ENCODE measurements at places on chromosomes 4 and X. TPM values are rescaled to one million over a fixed set of nuclear protein-coding genes. Genes with fewer than 3 reads are reported as not detected.

DNA sequence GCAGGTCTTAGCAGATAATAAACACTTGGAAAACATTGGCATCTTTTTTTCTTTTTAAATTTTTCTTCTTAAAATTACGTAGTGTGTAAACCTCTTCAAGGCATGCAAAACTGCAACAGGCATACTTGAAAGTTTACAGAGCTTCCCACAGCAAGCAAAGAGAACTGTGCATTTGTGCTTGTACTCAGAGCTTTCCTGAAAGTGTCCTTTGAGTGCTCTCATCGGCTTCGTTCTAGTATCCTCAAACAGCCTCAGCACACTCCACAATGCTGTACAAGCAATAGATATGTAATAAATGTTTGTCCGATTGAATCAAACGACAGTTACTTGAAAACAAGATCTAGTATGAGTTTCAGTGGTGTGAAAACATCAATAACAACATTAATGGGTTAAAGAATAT, 227.5 kb downstream of the PAPSS1 start:
- H3K36me3 ChIP-seq: no peaks in the 10 kb centered on the region
- H3K27me3 ChIP-seq: no peaks in the 10 kb centered on the region
- H3K27ac ChIP-seq: no peak overlapping the region
- DNase-seq: no peak
- H3K4me1 ChIP-seq: no peaks in the 10 kb centered on the region
- no peak overlapping the region for H3K4me3 ChIP-seq

DNA sequence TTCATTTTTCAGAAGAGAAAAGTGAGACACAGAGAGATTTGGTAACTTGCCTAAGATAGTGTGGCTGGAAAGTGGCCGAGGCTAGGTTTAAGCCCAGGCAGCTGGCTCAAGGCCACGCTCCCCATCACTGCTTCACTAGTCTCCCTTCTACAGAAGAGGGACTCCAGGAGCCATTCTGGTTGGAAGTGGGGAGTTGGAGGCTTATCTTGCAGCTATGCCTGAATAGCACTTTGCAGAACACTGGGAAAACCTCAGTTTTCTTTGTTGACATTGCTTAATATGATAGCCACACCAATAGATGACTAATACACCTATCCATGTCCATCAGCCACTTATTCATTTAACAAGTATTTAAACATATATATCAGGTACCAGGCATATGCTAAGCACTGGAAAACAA, 18.5 kb downstream of the LRRC66 start:
- no peak for DNase-seq
- no peak overlapping the region for H3K4me3 ChIP-seq
- H3K4me1 ChIP-seq: no peaks in the 10 kb centered on the region
- no peak overlapping the region for H3K27ac ChIP-seq
- H3K27me3 ChIP-seq: no peaks in the 10 kb centered on the region

DNA sequence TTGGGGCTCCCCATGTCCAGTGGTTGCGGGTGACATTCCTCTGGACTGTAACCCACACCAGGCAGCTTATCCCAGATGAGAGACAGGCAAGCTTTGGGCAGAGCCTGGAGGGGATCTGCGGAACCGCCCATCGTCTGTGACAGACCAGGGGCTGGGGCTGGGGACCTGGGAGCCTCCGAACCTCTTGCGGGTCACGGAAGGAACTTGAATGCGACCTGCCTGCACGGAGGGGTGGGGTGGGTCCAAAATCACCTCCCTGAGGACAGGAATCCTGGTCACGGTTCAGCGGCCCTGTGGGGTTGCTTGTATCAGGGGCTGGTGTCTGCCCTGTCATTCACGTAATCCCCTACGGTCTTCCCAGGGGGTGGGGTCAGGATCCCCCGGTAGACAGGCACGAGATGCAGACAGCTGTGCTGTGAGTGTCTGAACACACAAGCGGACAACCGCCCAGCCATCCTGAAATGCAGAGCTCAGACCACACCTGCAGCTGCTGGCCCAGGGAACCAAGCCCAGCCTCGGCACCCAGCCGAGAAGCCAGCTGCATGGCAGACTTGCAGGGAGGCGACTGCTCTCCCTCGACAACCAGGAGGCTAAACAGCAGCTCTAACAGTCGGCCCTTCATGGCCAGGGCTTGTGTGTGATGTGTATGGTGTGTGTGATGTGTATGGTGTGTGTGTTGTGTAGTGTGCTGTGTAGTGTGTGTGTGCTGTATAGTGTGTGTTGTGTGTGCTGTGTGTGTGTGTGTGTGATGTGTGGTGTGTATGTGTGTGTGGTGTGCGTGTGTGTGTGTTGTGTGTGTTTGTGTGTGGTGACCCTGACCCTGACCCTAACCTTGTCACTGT, 105.9 kb upstream of the ADRA2C start:
- no peak overlapping the region for H3K4me3 ChIP-seq
- no peak for DNase-seq
- no peaks in the 10 kb centered on the region for H3K27me3 ChIP-seq
- H3K36me3 ChIP-seq: no peaks in the 10 kb centered on the region

DNA sequence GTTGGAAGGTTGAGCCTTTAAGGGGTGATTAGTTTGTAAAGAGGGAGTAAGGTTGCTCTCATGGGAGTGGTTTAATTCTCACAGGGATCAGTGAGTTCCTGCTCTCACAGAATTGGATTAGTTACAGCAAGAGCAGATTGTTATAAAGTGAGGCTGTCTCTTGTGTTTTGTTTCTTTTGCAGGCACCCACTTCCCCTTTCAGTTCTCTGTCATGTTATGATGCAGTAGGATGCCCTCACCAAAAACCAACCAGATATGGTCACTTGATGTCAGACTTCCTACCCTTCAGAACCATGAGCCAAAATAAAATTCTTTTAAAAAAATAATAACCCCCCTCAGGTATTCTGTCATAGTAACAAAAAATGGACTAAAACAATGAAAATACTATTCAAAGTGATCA, 19.9 kb upstream of the IGSF1 start:
- no peak overlapping the region for H3K4me3 ChIP-seq
- H3K27ac ChIP-seq: no peak overlapping the region
- no peaks in the 10 kb centered on the region for H3K4me1 ChIP-seq

- H3K27ac ChIP-seq: no peak overlapping the region
- no peaks in the 10 kb centered on the region for H3K4me1 ChIP-seq
- H3K4me3 ChIP-seq: no peak overlapping the region
- DNase-seq: no peak
- no peaks in the 10 kb centered on the region for H3K36me3 ChIP-seq
Measured at GRCh38 chr4:88448889-88449288, 8.0 kb upstream of the HERC5 start.

DNA sequence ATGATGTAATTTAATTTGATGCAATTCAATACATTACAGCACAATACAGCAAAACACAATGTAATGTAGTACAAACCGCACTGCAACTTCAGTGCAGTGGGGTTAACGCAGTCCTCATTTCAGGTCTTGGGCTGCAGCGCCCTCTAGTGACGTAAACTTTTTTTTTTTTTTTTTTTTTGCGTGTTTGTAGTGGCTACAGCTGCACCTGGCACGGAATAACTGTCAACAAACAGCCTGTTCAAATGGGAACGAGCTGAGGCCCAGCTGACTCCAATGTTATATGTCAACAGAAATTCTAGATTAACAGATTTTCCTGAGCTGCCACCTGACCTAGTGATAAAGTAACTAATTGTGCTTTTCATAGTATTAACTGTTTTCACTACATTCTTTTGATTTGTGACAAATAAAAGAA, 33.5 kb upstream of the RASSF6 start:
- no peak overlapping the region for H3K4me3 ChIP-seq
- DNase-seq: peak; percentile 41
- no peaks in the 10 kb centered on the region for H3K36me3 ChIP-seq
- H3K4me1 ChIP-seq: no peaks in the 10 kb centered on the region

DNA sequence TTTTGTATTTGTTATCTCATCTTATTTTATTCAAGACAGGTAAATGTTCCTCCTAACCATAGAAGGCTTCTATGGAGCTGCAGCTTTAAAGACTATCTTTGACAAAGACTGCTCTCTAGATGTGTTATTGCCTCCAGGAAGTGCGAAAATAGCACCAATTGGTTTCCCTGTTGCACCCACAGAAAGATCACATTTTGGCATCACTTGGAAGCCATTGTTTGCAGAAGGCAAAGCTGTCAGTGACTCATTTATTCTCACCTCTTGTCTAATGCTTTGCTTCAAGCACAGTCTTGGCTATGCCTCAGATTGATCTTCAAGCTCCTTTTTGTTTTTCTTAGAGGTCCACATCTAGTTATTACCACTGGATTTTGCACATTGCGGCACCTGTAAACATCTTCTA, 150.3 kb downstream of the PCDH7 start:
- DNase-seq: no peak
- H3K27ac ChIP-seq: no peak overlapping the region
- no peak overlapping the region for H3K4me3 ChIP-seq

- no peaks in the 10 kb centered on the region for H3K36me3 ChIP-seq
- no peak for DNase-seq
- H3K27ac ChIP-seq: no peak overlapping the region
- H3K27me3 ChIP-seq: no peaks in the 10 kb centered on the region
- H3K4me3 ChIP-seq: no peak overlapping the region
- H3K4me1 ChIP-seq: no peaks in the 10 kb centered on the region
Measured at GRCh38 chrX:32293962-32294700, 917.2 kb downstream of the DMD start.

- no peaks in the 10 kb centered on the region for H3K27me3 ChIP-seq
- no peaks in the 10 kb centered on the region for H3K36me3 ChIP-seq
- no peak overlapping the region for H3K4me3 ChIP-seq
- no peak overlapping the region for H3K27ac ChIP-seq
Measured at GRCh38 chr4:99518601-99519295, 7.9 kb downstream of the C4orf17 start.

GRCh38 chr4:110224142-110224541, 25.7 kb upstream of the ELOVL6 start:
- no peak for DNase-seq
- no peaks in the 10 kb centered on the region for H3K4me1 ChIP-seq
- no peak overlapping the region for H3K4me3 ChIP-seq
- no peaks in the 10 kb centered on the region for H3K36me3 ChIP-seq

DNA sequence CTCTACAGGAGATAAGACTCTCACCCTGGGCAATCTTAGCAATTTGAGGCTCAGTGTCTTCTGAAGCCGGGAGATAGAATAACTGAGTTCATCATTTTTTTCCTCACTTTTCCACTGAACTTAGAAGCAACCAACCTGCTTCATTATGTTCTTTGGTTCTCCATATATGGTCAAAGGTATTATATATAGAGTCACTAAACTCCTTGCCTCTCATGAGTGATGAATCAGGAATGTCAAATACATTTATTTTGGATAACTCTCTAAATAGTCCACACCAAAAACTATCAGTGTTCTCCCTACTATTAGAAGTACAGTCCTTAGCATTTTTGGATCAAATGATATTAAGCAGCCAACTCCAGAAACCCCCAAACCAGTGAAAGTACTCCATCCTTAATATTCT, 421.5 kb upstream of the EPHA5 start:
- H3K4me3 ChIP-seq: no peak overlapping the region
- DNase-seq: no peak
- H3K36me3 ChIP-seq: no peaks in the 10 kb centered on the region
- H3K4me1 ChIP-seq: no peaks in the 10 kb centered on the region

The ATOH1 gene
- not detected for total RNA-seq

The CT45A6 gene
- not detected for total RNA-seq

The RAB33A gene
- 7.6 TPM for total RNA-seq

The RHOXF2 gene
- total RNA-seq: 0.18 TPM

The ARR3 gene
- not detected for total RNA-seq

The F9 gene
- total RNA-seq: not detected

The DOCK11 gene
- total RNA-seq: 12.4 TPM

The RGN gene
- total RNA-seq: 277 TPM

The ETDB gene
- not detected for total RNA-seq

Data from adrenal gland (tissue), 19 donors.